ENCODE measurements at places on chromosomes 4 and X.

DNA sequence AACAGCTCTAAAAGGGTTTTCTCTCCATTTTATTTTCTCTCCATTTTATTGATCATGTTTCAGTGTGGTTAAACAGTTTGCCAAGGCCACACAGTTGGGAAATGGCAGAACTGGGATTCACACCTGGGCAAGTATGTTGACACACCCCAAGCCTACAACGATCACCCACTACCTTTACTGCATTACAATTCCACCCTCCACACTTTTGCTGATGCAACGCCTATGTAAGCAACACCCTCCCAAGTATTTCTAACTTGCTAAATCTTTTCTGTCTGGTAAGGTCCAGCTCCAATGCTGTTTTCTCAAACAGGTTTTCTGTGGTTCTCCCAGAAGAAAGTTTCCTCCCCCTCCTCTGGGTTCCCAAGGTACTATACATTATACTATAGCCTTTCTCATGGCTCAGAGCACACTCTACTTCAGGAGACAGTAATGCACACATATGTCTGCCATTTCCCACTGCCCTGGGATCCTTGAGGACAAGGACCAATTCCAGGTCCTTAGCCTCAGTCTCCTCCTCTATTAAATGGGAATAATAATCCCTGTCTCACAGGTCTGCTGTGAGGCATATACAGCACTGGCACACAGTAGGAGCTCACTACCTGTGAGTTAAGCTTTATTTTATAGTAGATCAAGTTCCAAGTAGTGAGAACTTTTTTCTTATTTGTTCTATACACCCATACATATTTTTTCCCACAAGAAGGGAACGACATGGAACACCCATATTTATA is 27.9 kb downstream of the IQSEC2 start:
- no peak for DNase-seq

DNA sequence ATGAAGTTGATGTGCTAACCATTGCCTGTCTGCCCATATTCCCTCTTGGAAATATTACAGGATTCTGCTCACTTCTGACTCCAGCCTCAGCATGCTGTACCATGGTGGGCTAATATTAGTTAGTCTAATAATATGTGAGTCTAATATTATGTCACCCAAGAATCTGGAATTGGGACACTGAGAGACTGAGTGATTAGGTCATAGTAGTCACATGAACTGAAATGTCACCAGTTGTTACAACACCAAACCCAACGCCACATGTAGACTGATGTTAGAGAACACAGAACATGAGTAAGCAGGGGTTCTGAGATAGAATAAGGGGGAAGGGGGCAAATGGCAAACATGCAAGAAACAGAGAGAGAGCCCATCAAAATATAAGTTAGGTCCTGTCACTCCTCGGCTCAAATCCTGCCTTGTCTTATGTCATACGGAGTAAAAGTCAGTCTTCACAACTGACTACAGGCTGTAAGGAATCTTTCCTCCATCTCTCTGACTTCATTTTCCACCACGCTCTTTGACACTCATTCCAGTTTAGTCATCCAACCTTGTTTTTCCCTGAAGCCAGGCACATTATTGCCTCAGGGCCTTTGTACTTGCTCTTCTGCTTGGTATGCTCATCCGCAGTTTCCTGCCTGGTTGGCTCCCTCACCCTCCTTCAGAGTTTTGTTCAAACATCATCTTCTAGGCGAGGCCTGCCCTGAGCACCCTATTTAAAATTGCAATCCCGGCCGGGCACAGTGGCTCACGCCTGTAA is 9.6 kb upstream of the SLAIN2 start:
- no peak for DNase-seq

GRCh38 chr4:38226170-38226569 is 266.0 kb downstream of the PTTG2 start:
- no peak for DNase-seq

DNA sequence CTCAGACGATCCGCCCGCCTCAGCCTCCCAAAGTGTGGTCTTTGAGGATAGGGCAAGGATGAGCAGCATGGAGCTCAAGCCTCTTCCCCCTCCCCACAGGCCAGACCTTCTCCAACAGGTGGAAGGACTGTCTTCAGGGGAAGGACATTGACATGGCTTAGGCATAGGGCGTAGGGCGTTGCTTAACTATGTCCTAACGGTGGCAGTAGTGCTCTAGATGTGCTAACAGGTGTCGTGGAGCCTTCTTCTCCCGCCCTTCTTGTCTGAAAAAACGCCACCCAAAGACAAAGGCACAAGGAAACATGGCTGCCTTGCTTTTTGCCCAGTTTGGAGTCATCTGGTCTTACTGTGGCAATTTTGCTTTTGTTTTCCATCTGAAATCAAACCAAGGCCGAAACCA is 219.8 kb downstream of the OR13H1 start:
- no peak for DNase-seq

- no peak for DNase-seq
Observed at GRCh38 chrX:110322603-110323002, 4.7 kb upstream of the AMMECR1 start.

DNA sequence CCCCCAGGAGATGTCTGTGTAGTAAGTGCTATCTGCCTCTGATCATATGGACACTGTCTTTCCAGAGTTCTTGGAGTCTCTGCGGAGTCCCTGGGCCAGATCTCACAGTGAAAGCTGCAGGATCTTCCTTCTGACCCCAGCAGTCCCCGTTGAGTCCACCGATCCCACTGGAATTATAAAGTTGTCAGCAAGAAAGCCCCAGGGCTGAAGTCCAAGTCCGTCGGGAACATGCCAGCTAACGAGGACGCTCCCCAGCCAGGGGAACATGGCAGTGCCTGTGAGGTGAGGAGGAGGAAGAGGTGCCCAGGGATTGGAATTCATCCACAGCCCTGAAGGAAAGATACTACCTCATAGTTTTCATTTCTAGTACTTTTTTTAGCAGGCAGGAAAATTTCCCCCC is 9.3 kb downstream of the ZNF81 start:
- no peak for DNase-seq

DNA sequence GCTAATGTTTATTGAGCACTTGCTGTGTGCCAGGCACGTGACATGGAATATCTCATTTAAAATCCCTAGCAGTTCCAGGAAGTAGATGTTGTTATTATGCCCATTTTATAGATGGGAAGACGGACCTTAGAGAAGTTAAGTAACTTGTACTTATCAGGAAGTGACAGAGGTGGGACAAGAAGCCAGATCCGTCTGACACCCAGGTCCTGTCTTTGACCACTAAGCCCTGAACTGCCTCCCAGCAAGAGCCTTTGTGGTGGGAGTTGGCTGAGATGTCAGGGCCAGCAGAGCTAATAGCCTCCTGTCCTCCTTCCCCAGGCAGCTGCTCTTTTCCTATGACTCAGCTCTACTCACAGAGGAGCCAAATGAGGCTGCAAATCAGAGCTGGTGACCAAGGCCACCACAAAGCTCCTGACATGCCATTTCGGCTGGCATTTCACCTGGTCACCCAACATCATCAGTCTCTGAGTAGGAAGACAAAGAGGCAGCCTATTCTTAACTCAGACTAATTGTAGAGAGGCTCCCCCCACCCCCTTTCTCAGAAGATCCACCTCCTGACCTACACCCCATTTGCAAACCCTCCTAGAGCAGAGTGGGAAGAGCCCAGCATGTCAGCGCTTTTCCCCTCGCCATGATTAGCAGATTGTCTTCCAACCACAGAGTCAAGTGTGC is 175.1 kb upstream of the KIT start:
- no peak for DNase-seq

DNA sequence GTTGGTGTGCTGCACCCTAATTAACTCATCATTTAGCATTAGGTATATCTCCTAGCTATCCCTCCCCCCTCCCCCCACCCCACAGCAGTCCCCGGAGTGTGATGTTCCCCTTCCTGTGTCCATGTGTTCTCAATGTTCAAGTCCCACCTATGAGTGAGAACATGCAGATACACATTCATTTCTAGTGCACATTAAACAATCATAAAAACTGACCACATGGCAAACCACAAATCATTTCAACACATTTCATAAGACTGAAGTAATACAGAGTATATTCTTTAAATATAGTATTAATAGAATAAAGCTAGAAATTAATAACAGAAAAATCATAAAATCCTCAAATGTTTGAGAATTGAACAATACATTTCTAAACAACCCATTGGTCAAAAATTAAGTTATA is 34.1 kb downstream of the PRKG2 start:
- no peak for DNase-seq

- no peak for DNase-seq
Observed at GRCh38 chr4:5693871-5694270, 14.5 kb downstream of the EVC2 start.

GRCh38 chrX:13647709-13648212 is 5.2 kb upstream of the TCEANC start:
- no peak for DNase-seq

DNA sequence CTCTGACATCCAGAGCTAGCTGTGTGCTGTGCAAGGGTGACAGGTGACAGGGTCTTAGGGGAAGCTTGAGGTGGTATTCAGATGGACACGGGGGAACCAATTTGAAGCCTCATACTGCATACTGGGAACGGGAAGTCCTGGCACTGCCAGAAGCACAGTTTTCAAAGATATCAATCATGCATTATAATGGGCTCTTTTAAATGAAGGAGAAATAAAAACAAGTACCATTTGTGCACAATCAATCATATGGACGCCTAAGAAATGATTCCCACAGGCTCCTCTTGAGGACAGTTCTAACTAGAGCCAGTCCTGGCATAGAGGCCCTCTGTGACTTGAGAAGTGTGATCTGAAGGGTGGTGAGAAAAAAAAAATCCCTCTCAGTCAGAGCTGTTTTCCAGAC is 50.9 kb downstream of the TSC22D3 start:
- DNase-seq = no peak

DNA sequence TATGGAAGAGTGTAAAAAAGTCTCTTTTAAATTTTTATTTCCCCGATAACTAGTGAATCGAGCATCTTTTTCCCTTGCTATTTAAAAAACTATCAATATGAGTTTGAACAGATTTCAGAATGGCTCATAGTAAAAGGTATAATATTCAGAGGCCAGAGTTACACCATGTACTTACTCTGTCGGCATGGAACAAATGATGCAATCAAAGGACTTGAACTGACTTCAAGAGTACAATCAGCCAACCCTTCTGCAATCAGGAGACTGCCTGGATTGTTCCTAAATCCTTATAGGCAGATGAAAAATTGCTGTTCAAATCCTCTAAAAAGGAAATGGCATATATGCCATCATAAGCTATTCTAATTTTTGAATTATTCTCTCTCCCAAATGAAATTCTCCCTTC is 273.3 kb downstream of the SH2D1A start:
- DNase-seq = no peak

- no peak for DNase-seq
Observed at GRCh38 chr4:158799856-158800255, 31.0 kb downstream of the FNIP2 start.

GRCh38 chr4:158750379-158750778 is 18.4 kb upstream of the FNIP2 start:
- DNase-seq = no peak

- no peak for DNase-seq
Observed at GRCh38 chr4:70818173-70818855, 21.4 kb downstream of the GRSF1 start.

GRCh38 chr4:7659429-7660175 is 224.9 kb upstream of the PSAPL1 start:
- DNase-seq = no peak

DNA sequence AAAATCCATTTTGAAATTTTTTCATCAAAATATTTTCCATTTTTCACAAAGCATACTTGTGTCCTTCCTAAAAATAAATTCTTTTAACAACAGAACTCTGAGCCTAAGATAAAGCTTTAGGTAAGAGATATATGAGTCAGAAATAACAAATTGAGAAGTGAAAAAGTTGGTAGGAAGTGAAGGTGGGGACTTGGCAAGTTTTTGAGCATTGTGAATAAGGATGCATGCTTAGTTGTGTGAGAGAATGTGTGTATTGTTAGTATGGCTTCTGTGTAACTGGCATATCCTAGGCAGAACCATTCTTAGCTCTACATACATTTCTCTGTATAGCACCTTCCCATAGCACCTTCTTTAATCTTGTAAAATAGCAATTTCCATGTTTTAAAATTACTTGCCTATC is 6.8 kb downstream of the ASB5 start:
- DNase-seq = no peak

DNA sequence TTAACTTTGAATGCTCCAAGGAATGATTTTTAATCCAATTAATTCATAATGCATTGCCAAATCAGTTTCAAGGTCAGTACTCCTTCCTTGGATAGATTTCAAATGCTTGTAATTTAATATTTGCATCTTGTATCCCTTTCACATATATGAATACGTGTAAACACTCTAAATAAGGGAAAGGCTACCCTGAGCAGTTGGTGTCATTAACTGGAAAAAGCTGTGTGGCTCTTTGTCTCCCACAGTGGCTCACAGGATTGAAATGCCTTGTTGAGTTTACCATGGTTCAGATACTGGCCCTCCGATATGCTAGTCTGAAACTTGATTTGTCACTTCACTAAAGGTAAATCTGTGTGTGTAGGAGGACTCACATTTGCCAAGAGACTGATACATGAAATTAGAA is 16.7 kb upstream of the ACOT9 start:
- no peak for DNase-seq

- no peak for DNase-seq
Observed at GRCh38 chr4:45668128-45668527, 455.7 kb downstream of the GABRG1 start.

DNA sequence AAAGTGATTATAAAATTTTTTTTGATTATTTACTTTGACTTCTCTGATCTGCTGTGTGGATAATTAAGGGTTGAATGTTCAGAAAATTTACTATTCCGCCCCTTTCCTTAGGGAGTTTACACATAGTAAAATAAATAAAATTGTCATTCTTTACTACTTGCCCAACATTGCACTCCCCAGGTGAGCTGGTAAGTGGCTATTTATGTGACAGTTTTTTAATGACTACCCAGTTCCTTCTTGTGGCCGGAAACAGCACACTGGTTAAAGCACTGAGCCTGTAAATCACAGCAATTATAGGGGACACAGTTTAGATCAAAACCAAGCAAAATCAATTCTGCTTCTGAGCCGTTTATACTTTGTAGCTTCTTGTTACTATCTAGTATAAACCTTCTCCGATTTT is 158.1 kb downstream of the FHIP1A start:
- DNase-seq = no peak

- DNase-seq = no peak
Observed at GRCh38 chr4:8383016-8383415, 57.5 kb downstream of the ACOX3 start.

- DNase-seq = no peak
Observed at GRCh38 chrX:15786915-15787314, 3.4 kb upstream of the ZRSR2 start.

- DNase-seq = no peak
Observed at GRCh38 chrX:14064626-14065432, 35.1 kb upstream of the GEMIN8 start.

DNA sequence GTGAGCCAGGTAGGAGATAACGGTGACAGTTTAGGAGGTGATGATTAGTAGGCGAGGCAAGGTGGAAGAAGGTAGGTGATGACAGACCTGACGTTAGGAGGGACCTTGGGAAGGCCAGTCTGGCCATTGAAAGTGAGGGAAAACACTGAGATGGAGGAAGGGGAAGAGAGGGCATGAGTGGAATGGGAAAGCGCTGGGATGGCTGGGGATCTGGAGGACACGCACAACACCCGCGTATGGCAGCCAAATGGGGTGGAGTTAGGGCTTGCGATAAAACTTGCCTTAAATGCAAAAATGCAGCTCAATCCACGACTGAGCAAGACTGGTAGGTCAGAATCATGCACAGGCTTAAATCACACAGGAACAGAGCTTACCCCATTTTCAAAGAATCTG is 605 bp upstream of the CDKL2 start:
- DNase-seq = no peak

- no peak for DNase-seq
Observed at GRCh38 chr4:106503116-106504050, 134.8 kb upstream of the GIMD1 start.

Measured in progenitor cell of endocrine pancreas (in vitro differentiated cells).